Ascending aorta (tissue), 2 donors: ENCODE measurements at places on chromosomes 4 and X. TPM values are rescaled to one million over a fixed set of nuclear protein-coding genes. Genes with fewer than 3 reads are reported as not detected.

- DNase-seq = peak; percentile 71
Measured at GRCh38 chr4:121252224-121252806, 88.2 kb upstream of the TNIP3 start.

DNA sequence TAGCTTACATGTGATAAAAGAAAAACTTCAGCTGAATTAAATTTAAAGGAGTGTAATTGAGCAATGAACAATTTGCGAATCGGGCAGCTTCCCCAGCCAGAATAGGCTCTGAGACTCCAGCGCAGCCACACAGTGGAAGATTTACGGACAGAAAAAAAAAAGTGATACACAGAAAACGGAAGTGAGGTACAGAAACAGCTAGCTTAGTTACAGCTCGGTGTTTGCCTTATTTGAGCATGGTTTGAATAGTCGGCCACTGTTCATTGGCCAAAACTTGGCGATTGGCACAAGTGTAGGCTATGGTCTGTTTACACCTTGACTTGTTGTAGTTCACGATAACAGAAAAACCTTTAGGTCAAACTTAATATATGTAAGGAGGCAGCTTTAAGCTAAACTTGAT is 16.7 kb upstream of the SUPT20HL1 start:
- DNase-seq = no peak

DNA sequence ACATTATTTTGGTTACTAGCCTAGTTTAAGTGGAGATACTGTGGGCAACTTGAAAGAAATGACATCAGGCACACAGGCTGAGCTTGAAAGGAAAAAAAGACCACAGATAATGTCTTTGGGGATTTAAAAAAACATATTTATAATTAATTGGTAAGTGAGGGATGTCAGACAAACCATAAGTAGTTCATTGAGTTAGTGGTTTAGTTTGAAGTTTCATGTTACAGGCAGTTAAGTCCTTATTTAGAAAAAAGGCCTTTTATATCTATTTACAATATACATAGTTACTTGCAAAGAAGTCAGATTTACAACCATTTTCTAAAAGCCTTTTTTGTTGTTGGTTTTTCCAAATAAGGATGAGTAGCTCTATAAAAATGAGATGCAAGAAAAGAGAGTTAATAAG is 89.2 kb downstream of the CDS1 start:
- DNase-seq = no peak

Gene NRK
- total RNA-seq = 3.2 TPM

- DNase-seq = no peak
Measured at GRCh38 chr4:184417802-184418511, 56.4 kb downstream of the IRF2 start.

GRCh38 chrX:16855363-16856075 is 14.6 kb downstream of the RBBP7 start:
- DNase-seq = no peak

- peak; percentile 71 for DNase-seq
Measured at GRCh38 chr4:10808591-10808990, 124.0 kb upstream of the CLNK start.

Gene F11
- total RNA-seq = not detected

DNA sequence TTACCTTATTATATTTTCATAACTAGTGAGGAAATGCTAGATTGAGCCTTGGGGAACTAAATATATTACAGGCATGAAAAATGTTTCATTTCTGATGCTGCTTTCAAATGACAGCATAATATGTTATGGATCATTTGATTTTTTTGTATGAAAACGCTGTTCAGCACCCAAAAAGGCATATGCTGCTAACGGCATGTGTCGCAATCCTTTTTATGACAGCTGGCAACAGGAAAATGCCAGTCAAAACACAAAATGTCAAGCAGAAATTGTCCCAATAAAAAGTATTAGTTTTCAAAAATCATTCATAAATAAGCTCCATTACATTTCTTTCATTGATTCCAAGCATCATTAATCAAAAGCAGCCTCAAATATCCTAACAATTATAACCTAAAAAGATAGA is 1244.5 kb downstream of the PCDH7 start:
- no peak for DNase-seq

DNA sequence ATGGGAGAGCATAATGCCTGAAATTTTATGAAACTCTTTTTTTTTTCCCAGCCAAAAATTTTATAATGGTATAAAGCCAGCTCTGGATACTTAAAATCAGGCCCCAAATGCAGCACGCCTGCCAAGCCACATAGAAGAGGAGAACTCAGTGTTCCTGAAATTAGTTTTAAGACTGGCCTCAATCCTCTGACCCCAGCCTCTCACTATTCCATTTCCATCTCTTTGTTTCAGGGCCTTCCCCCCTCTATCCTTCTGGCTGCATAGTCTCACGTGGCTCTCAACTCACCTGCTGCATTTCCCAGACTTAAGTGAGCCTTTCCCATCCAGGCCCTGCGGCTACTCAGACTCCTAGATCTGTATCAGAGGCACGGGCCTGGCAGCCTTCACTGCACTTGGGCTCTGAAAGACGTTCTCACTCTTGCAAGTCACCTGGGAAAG is 5.2 kb upstream of the CBR4 start:
- no peak for DNase-seq

Gene HGFAC
- total RNA-seq = 2.2 TPM

DNA sequence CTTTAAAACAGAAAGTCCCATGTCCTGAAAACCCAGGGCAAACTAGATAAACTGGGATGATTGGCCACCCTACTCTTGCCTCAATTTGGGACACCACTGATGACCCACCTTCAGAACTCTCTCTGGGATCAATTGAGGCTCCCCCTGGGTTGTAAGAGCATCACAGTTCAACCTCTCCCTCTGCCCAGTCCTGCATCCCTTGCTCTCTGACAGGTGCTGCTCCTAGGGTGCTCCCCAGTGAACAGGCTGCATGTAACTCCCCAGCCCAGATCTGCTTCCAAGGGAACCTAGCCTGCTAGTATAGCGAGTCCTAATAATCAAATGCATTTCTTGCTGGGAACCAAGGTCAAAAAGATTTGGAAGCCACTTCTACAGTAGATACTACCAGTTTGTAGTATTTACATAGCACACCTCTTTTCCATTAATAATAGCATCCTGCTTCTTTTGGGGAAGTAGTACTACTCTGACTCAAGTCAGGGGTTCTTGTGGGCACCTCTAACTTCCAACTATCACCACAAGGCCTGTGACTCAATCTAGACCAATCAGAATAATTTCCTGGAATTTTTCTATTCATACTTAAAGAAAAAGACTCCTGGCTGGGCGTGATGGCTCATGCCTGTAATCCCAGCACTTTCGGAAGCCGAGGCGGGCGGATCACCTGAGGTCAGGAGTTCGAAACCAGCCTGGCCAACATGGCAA is 42.1 kb upstream of the SPINK2 start:
- no peak for DNase-seq

GRCh38 chrX:68196939-68197791 is 236.1 kb downstream of the OPHN1 start:
- DNase-seq = no peak

DNA sequence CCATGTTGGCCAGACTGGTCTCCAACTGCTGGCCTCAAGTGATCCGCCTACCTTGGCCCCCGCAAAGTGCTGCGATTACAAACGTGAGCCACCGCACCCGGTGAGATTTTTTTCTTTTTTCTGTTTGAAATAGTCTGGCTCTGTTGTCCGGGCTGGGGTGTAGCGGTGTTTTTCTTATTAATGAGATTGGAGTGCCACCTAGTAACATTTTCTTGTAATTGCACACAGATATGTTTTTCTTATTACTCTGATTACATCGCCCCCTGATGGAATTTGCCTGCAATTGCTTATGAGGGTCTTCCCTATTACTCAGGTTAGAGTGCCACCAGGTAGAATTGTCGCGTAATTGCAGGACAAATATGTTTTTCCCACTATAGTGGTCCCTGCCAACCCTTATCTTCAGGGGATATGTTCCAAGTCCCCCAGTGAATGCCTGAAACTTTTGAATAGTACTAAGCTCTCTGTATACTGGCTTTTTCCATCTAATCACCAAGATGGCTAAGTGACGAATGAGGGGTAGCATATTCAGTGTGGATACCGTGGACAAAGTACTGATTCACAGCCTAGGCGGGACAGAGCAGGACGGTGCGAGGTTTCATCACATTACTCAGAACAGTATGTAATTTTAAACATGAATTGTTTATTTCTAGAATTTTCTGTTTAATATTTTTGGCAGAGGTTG is 8.6 kb upstream of the PDHA1 start:
- no peak for DNase-seq

DNA sequence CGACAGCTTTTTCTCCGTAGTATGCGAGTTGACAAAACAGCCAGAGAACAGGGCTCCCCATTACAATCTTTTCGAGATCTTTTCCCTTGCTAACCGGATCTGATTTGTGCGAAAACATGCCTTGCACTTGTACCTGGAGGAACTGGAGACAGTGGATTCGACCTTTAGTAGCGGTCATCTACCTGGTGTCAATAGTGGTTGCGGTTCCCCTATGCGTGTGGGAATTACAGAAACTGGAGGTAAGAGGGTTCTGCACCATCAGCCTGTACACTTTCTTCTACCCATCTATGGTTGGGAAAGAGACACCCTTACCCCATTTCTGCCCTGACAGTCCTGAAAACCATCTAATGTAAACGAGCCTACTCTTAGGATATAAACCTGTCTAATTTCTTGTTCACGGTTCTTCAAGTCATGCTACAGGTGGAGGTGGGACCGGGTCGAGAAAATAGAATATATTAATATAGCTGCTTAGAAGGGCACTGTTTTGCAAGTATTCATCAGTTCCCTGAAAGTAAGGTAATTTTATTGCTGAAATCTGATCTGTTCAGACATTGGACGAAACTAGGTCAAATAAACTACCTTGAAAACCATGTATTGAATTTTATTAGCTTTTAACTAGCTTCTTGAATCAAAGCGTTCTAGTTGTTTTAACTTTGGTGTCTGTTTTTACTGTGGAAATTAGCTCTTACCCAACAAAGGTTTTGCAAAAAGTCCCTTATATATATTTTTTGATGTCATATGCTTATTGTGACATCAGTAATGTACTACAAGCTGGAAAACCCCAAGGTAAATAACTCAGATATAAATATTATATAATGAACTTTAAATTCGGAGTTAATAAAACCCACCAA is 869 bp downstream of the TMEM184C start:
- DNase-seq = no peak

Gene HPGD
- total RNA-seq = 4.2 TPM

DNA sequence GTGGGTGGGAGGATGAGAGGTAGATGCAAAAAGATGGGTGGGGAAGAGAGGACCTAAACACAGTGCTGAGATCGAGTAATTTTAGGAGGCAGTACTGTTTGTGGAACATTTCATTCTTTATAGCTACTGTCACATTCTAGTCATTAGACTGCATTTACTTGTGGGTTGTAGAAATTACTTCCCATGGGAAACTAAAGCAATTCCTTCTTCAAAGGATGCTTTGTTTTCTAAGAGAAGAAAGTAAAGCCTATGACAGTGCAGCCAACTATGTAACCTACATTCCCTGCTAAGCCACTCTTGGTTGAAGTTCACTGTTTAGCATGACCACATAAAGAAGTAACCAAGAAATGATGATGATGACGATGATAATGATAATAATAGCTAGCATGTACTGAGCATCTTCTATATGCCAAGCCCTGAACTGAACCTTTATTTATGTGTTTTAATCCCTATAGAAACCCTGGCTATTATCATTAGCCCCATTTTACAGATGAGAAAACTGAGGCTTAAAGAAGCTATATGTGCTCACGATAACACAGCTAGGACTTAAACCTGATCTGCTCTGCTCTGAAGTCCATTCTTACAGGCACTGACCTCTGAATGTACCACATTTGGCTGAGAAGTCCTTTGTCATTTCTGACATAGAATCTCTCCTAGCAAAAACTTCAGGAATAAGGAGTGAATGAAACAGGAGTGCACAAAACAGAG is 114.5 kb upstream of the KIT start:
- no peak for DNase-seq

Gene IL13RA2
- 2.6 TPM for total RNA-seq

DNA sequence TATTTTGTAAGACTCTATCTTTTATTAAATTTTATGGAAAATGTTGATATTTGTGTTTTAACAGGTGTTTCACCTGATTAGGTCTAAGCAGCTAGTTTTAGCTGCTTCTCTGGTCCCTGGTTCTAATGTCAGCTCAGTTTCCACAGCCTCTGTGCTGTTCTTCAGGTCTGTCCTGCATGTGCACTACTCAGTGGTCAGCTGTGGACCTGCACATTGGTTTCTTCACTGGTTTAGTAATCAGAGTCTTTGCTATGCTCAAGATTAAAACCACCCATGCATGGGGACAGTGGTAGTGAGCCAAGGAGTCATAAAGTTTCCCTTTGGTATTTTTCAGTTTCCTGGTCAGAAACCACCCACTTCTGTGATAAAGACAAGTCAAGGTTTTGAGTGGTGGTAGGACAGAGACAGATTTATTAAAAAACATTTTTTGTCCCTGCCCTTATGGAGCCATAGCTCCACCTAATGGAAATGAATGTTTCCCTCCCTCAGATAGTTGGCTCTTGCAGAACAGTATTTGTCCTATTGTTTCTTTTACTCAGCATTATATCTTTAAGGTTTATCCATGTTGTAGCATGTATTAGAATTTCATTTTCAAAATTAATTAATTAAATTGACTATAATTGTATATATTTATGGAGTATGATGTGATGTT is 36.8 kb upstream of the VBP1 start:
- DNase-seq = no peak
